ENCODE measurements at places on chromosomes 13 and 19.

DNA sequence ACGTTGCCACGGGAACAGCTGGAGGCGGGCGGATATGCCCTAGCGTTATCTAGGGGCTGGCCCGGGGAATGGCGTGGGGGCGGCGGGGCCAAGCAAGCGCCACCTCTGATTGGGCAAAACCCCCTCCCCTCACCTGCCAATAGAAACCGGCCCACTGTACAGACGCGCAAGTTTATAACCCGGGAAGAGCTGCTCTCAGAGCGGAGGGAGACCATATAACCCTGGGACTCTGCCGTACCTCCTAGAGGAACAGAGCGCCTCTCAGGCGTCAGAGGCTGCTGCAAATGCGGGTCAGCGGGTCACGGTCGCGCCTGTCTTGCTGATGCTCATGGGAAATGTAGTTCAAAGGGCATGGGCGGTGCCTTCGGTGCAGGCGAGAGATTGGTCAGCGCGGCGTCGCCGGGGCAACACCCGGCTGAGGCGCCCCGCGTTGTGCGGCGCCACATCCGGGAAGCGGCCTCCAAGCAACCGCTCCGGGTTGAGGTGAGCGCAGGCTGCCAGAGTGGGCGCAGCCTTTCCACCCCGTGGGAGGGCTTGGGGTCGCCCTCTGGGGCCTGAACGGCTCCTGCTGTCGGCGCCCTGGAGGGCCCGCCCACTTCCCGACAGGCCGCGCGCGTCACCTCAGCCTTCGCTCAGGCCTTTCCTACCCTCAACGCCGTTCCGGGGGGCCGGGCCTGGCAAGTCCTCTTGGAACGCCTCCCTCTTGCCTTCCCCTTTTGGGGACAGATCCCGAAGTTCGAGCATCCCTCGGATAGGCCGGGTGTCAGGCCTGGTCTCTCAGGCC lies at the start of gene ZNF446:
Gene ZNF446, plus strand, starts transcription at position 639 of the 784 bp plus-strand sequence. CDS start 867 bp downstream, outside the sequence.
- peak; percentile 83 for DNase-seq

DNA sequence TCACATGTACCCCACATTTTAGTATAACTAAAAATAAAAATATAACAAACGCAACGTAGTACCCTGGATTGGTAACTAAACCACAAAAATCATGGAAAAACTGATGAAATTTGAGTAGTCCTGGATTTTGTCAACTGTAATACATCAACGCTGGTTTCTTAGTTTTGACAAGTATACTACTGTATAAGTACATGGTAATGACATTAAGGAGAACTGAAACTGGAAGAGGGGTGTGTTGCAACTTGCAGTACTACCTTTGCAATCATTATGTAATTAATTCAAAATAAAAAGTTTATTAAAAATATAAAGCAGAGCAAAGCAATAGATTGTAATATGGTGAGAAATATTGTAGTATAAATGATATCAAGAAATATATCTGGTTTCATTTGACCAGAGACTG lies 1158.0 kb upstream of the SPRY2 start:
- DNase-seq = no peak

DNA sequence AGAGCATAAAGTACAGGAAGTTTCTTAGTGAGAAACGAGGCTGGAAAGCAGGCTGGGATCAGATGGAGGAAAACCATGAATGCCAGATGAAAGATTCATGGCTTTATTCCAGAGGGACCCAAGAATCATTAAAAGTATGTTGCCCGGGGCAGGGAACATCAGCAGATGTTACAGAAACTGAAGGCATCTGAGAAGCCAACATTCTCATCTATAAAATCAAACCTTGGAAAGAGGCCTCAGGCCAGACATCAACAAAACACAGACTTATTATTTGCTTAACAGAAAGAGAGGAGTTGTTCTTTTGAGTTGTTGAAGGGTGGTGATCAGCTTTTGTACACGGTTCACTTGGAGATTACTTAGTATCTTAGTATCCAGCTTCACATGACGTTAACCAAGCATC lies 543.6 kb downstream of the RFC3 start:
- no peak for DNase-seq

GRCh38 chr13:97736436-97736835 lies 217.0 kb upstream of the IPO5 start:
- DNase-seq = no peak

GRCh38 chr13:109989155-109989554 lies 202.8 kb upstream of the IRS2 start:
- DNase-seq = no peak

DNA sequence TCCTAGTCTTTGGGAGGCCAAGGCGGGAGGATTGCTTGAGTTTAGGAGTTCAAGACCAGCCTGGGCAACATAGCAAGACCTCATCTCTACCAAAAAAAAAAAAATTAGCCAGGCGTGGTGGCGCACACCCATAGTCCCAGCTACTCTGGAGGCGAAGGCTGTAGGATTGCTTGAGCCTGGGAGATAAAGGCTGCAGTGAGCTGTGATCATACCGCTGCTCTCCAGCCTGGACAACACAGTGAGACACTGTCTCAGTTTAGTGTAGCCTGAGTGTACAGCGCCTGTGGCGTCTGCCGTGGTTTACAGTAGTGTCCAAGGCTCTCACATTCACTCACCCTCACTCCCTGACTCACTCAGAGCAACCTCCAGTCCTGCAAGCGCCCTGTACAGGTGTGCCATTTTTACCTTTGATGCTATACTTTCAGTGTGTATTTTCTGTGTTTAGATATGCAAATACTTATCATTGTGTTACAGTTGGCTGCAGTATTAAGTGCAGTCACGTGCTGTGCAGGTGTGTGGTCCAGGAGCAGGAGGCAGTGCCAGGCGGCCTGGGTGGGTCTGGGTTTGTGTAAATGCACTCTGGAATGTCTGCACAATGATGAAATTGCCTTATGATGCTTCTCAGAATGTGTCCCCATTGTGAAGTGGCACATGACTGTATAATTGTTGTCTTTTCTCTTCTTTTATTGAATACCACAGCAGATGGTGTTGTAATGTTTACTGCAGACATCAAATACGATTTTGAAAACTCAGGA lies 36.1 kb upstream of the DCUN1D2 start:
- no peak for DNase-seq

- DNase-seq = no peak
Measured at GRCh38 chr13:40271931-40272775, 394.3 kb downstream of the FOXO1 start.

- no peak for DNase-seq
Measured at GRCh38 chr13:57558051-57558467, 73.5 kb upstream of the PCDH17 start.

DNA sequence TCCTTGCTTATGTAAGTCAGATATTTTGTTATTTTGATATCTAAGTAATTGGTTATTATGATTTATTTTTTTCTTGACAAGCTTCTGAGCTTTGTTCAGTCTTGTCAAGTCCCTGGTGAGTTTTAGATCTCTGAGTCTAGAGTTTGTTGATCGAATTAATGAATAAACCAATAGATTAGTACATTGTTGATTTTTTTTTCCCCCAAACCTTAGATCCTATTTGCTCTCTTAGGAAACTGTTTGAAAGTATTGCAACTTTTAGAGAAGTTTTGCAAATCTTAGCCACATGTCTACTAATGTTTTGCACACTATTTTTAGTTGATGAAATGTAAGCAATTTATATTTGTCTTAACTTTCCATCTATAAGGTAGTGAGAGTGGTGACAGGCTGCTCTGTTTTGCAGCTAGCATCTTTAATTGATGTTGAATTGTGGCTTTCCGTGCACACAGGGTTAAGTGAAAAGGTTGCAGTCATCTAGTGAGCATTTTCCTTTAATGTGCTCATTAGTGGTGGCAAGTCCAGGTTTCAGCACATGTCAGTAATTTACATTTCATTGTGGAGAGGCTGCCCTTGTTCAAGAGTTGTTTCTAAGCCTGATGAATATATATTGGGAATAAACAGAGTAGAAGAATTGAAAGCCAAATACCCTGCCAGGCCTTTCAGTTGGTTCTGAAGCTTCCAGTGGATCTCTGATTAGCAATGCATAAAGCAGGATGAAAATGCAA lies 86.3 kb downstream of the PCCA start:
- DNase-seq = no peak

- DNase-seq = no peak
Measured at GRCh38 chr13:112880221-112880641, 88.8 kb upstream of the MCF2L start.

DNA sequence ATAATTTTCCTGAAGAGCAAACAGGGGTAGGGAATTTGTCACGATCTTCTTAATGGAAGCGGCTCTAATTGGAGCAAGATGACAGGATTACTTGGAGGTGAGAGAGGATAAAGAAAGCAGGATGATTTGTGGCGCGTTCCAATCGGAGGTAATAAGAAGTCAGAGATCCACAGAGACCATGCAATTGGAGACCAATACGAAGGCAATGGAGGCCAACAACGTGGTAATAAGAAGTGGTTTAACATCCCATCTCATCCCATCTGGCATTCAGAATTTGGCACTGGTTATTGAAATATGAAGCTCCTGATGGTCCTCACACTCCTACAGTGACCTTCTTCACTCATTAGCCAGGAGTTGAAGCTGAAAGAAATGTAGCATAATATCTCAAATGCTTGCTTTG lies 130.6 kb downstream of the DLEU7 start:
- no peak for DNase-seq

DNA sequence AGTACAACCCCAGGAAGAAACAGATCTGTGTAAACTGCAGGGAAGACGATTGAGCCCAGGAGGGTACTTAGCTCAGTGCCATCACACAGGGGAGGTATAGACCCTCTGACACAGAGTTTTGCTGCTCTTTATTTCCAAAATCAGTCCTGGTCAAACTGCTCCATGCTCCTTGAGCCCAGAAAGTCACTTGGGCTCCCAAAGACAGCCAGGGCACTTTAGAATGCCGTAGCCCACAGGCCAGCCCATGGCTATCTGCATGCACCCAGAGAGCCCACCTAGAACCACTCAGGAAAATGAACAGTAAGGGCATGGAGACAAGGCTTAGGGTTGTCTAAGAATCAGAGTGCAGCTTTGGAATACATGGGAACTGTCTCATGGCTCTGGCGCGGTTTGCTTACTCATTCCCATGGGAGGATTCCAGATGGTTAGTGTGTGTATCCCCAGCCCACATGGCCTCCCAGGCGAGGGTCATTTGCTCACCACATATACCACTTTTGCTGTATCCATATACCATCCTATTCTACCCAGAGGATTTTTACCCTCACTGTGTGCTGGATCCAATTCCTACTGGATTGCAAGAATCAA lies 14.7 kb upstream of the PDCD5 start:
- DNase-seq = no peak

Data from GOT3 (cell line).